Activated T-cell treated with anti-CD3 and anti-CD28 coated beads for 24 hours (primary cell): ENCODE measurements at places on chromosomes 12 and 14.

DNA sequence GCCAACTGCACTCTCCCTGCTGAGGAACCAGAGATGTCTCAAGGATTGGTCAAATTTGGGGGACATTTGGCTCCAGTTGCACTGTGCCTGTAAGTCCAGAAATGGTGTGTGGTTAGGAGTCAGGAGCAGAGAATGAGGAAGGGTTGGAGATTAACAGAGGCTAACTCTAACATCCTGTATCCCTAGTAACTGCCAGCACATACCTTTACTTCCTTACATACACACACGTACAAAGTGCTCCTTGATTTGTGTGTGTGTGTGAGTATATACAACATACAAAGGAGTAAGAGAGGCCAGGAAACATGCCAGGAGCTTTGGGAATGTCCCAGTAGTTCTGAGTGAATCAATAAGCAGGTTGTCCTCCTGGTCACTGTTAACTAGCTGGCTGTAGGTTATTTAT is 39.8 kb upstream of the NRXN3 start:
- DNase-seq, result no peak

DNA sequence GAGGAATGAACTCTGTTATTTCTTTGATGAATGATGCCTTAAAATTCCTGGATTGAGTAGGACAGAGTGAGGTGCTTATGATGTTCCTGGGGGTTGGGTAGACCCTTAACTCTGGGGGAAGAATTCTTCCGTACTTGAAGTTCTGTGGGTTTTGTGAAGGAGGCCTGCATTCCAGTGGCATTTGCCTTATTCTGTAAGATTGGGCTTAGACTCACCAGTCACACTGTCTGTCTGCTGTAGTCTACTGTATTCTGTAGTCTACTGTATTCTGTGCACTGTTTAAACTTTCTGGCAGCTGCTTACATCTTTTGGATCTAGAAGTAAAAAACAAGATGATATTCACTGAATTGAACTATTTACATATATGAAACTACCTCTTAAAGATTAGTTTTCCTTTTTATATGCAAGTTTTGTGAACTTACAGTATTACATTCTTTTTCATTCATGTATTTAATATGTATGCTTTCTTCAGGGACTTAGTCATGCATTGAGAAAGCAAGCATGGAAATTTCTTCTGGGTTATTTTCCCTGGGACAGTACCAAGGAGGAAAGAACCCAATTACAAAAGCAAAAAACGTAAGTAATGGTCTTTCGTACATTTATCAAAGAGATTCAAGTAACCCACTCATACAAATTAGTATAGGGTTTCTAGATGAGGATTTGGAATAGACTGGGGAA is 42.3 kb upstream of the TPH2 start:
- DNase-seq, result no peak

- no peak for DNase-seq
These were observed 1001.8 kb downstream of the BCL11B start for GRCh38 chr14:98270201-98270600.

DNA sequence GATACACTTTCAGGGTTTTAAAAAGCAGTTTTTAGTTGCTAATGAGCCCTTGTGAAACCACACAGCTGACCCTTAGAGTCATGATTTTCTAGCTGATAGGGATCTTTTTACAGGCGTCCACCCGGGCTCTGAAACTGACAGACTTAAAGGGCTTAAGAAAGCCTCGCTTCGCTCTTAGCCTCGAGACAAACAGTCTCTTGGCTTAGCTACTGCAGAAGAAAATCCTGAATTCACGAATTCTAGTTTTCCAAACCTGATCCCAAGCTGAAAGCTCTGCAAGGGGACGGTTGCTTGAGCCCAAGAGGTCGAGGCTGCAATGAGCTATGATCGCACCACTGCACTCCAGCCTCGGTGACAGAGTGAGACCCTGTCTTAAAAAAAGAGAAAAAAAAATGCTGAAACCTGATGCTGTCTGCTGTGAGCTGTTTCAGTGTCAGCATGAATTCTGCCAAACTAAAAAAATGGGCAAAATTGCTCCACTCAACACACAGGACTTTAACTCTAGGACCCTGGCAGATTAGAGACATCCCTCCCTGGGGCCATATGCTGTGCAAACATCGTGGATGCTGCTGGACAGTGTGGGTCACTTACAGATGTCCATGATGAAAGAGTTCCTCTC is 3.1 kb upstream of the HPD start:
- no peak for DNase-seq

- no peak for DNase-seq
These were observed 12.5 kb downstream of the PGAM5 start for GRCh38 chr12:132723015-132723763.

GRCh38 chr14:75338398-75338797 is 59.8 kb downstream of the FOS start:
- DNase-seq, result no peak

GRCh38 chr12:6763380-6763779 is 2.8 kb upstream of the PTMS start:
- DNase-seq, result no peak

DNA sequence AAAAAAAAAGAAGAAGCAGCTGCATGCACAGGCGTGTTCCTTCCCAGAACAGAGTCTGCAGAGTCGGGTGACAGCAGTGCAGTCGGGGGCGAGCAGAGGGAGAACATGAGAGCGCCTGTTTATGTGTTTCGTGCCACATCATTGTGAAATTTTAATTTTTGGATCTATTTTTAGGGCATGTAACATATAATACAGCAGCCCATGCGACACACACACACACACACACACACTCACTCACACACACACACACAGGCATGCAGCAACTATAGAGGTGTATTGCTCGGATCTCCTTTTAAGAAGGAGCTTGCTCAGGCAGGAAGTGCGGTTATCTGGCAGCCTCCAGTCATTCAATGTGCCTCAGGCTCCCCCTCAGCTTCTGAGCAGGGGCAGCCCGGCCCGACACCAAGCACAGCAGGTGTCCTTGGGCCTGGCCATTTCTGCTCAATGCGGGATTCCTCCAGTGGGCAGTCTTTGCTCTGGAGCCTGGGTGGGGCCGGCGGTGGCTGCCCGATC is 71.8 kb downstream of the ZNF664 start:
- DNase-seq, result no peak

DNA sequence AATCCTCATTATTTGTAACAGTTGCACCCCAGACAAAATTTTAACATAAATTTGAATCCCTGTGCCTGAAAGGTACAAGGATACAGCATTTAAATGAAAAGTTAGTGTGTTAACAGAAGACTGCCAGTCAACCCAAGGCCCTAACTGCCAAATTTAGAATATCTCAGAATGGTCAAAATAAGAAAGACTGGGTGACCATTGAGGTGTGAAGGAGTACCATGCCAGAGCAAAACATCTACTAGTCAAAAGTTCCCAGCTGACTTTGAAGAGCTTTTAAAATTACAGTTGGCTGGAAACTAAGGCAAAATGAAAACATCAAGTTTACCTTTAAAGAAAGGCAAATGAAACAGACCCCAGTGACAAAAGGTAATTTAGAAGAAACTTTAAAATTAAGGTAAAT is 18.4 kb downstream of the SAV1 start:
- no peak for DNase-seq

- no peak for DNase-seq
These were observed 12.8 kb upstream of the FRS2 start for GRCh38 chr12:69457433-69457832.

GRCh38 chr12:109762673-109763191 is 49.1 kb downstream of the FAM222A start:
- no peak for DNase-seq

GRCh38 chr12:2291182-2291832 is 238.5 kb downstream of the CACNA1C start:
- DNase-seq, result no peak

DNA sequence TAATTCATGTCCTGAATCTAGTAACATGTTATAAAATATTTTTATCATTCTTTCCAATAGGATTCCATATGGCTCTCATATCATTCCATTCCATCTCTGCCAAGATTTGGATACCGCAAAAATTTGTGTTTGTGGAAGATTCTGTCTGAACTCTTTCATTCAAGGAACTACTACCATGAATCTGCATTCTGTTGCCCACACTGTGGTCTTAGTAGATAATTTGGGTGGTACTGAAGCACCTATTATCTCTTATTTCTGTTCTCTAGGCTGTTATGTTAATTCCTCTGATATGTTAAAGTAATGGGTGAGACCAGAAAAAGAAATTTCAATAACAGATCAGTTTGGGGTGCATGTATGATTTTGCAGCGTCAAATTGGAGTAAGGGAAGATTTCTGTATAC is 6.2 kb downstream of the RPL36AL start:
- DNase-seq, result no peak

GRCh38 chr14:61355892-61356325 is 34.5 kb downstream of the PRKCH start:
- no peak for DNase-seq

DNA sequence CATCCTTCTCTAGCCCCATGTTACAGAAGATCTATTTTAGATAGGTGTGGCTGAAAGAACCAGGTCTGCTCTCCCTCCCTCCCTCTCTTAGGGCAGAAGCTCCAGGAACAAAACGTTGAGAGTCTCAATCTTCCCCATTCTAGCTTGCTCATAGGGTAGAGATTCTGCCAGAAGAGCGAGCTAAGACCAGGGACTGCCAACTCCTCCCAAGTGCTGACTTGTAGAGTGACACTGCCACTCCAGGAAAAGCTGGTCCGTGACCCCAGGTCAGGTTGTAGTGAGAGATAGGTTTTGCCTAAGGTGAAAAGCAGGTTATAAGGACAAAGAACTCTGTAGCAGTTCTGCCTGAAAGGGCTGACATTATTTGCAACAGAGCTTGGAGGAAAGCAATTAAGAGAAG is 73.4 kb downstream of the INSM2 start:
- no peak for DNase-seq

- no peak for DNase-seq
These were observed 330.3 kb downstream of the TMTC2 start for GRCh38 chr12:83016991-83017390.

DNA sequence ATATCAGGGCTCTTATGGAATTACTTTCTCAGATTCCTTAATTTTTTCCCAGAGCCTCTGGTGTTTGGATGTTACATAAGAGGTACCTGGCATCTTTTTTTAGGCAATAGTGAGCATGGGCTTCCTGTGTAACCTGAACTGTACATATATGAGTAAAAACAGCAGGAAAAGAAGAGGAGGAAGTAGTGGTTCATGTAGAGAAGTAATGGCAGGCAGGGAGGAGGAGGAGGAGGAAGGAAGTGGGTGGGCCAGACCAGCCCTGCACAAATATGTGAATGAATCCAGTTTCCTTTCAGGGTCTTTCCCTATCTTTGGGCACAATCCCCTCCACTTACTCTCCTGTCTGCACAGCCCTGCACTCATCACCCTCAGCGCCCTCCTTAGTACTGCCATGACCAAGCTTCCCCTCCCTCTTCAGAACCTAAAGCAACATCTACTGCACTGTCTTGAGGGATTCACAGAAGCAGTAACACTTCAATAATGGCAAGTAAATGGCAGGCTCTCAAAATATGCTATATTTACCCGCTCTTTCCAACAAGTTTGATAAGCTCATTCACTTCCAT is 40.9 kb upstream of the GSG1 start:
- no peak for DNase-seq
